ENCODE measurements at places on chromosomes 1 and 21.

GRCh38 chr1:202807926-202808757, at the start of gene KDM5B:
Gene KDM5B (minus strand): TSS chr1:202808421. CDS start chr1:202808305, 116 bp downstream.
- peak; percentile 45 for DNase-seq

- DNase-seq, result no peak
Observed at GRCh38 chr1:227449051-227449450, 114.3 kb upstream of the ZNF678 start.

DNA sequence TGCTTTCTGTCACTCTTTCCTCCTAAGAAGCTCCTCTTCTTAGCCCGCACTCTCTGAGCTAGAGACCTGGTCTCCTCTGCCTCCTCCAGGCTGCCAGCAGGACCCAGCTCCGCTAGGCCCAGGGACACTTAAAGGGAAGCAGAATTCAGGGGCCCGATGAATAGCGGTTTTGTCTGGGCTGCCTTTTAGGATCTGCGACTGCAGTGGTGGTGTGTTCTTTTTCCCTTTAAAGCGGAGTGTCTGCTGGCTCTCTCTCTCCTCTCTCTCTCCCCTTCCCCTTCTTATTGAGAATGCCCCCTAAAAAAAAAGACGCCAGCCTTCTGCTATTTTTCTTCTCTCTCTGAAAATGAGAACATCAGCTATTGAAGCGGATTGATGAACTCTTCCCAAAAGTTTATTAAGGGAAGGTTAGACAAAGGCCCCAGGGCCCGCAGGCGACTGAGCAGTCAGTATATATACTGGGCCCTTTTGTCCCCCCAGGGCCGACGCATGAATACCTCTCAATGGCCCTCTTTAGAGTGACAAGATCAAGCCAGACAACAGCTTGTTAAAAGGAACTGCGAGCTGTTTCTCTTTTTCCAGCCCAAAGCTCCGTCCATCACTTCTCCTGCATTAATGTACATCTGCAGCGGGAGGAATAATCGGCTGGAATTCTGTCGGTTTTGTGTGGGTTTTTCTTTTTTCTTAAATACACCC, 27.0 kb downstream of the PAX7 start:
- DNase-seq, result no peak

GRCh38 chr1:102529446-102529845, 532.7 kb upstream of the OLFM3 start:
- DNase-seq, result no peak

- DNase-seq, result no peak
Observed at GRCh38 chr1:38045401-38046332, 926 bp downstream of the POU3F1 start.

DNA sequence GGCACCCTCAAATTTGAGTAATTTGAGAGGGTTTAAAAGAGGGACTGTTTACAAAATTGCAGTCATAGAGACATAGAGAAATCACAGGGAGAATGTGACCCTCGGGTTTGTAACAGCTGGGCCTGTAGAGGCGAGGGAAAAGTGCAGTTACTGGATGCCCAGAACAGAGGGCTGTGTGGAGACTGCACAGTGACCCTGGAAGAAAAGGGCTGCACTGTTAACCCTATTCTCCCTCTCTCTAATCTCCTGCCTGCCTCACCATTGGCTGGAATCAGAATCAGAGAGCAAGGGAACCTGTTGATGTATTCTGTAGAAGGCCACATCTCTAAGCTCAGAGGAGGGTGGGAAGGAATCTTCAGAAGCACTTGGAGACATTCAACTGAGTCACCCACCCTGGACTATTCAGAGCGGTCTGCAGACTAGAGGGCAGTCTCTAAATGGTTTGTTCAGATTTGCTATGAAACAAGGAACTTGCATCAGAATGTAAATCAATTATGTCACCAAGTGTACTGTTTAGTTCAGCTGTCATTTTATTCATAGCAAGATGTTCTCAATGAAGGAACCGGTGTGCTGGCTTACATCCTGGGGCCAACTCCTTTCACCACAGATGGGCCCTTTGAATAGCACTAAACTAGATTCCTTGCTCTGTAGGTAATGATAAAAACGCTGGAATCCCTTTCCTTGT, 132.2 kb upstream of the HOOK1 start:
- DNase-seq, result no peak

- DNase-seq, result no peak
Observed at GRCh38 chr1:234402939-234403338, 29.7 kb downstream of the COA6 start.

- no peak for DNase-seq
Observed at GRCh38 chr1:181086091-181086490, 2.4 kb upstream of the IER5 start.
